Amygdala (tissue), 56 donors: ENCODE measurements at places on chromosomes 6 and 20.

GRCh38 chr20:40293740-40294139 lies 395.3 kb downstream of the MAFB start:
- DNase-seq, result no peak

GRCh38 chr20:6501061-6501460 lies 266.4 kb upstream of the BMP2 start:
- no peak for DNase-seq

- DNase-seq, result no peak
These were observed 197.9 kb upstream of the KCNK16 start for GRCh38 chr6:39520411-39520810.

GRCh38 chr6:153130515-153131036 lies 506 bp downstream of the RGS17 start:
- peak; percentile 41 for DNase-seq

DNA sequence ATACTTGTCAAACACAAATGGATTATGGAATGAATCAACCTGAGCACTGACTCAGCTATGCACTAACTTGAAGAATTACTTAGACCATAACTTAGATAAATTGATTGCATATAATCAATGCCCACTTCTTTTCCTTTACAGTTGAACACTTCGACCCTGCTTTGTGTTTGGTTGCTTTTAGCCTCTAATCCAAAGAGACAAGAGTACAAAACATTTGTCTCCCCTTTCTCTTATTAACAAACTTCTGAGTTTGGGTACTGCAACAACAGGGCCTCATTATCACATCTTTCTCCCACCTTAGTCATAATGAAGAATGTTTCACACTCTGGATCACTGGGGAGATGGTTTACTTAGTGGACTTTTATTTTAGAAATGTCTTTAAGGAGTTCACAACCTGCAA lies 2.6 kb upstream of the TAAR6 start:
- DNase-seq, result no peak

- no peak for DNase-seq
These were observed 29.4 kb downstream of the THBS2 start for GRCh38 chr6:169224185-169224695.
